Frontal cortex (tissue), 4 donors: ENCODE measurements at places on chromosomes 7 and 10. TPM values are rescaled to one million over a fixed set of nuclear protein-coding genes. Genes with fewer than 3 reads are reported as not detected.

PAPSS2 gene
- 2.0 TPM for total RNA-seq

ECHS1 gene
- total RNA-seq: 35.5 TPM

HTR7 gene
- total RNA-seq: 14.3 TPM

LRIT2 gene
- not detected for total RNA-seq

CCDC136 gene
- total RNA-seq: 38.3 TPM

NPFFR1 gene
- total RNA-seq: 1.2 TPM

CTBP2 gene
- total RNA-seq: 32.6 TPM

CYP3A7 gene
- not detected for total RNA-seq

CTNNA3 gene
- total RNA-seq: 2.0 TPM

COX19 gene
- total RNA-seq: 13.9 TPM

SERPINE1 gene
- total RNA-seq: under 0.01 TPM

PNLIPRP2 gene
- total RNA-seq: not detected
